ENCODE measurements at places on chromosomes 5 and 9.

DNA sequence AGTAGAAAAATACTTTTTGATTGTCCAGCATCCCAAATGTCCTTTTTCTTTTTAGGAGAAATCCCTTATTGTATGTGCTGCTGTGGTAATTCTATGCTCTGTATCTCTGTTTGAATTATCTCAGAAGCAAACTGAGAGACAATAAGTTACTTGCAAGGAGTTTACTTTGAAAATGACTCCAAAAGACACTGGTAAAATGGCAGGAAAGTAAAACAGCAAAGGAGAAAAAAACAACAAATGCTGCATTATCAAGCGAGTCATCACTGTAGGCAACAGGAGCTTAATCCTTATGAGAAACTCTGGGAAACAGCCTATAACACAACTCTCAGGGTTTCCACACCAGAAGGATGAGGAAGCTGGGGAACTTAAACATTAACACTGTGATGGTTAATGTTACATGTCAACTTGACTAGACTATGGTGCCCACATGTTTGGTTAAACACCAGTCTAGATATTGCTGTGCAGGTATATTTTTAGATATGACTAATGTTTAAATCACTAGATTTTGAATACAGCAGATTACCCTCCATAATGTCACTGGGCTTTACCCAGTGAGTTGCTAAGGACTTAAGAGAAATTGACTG lies 92.6 kb upstream of the GAS1 start:
- DNase-seq, result peak; percentile 65

DNA sequence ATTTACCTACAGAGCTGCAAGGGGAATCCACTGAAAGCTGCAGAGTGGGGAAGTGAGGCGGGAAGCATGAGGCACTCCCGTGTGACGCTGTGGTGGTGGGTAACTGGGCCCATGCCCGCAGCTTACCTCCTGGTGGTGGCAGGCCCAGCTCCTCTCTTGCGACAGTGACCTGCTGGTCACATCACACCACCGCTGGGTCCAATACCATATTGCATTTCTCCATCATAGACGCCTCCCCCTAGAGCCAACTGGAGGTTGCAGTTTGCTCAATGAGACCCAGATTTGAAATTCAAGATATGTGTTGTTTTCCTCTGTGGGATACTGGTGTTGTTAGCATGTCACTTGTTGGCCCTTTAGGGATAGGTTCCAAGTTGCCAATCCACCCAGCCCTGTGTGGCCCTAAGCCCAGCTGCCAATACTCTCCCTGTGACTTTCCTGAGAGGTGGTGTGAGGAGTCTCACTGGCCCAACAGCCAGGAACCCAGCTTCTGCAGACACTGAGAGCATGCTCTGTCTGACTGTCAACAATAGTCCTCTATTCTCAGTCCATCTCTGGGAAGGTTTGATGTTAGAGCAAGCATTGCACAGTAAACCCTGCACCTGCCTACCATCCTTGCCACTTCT lies 428.3 kb downstream of the GADD45G start:
- no peak for DNase-seq

DNA sequence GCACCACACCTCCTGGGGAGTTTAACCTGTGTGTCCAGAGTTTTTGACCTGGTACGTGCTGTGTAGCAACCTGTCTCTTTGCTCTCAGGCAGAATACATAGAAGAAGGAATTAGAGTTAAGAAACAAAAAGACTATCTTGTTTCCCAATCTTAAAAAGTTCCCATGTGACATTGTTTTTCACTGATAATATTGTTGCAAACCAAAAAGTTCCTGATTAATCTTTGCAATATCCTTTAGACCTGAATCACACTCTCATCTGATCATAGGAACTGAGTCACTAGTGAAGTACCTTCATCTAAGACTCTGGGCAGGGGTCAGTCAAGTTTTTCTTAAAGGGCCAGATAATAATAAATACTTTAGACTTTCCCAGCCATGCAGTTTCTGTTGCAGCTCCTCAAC lies 35.1 kb downstream of the BASP1 start:
- DNase-seq, result no peak

DNA sequence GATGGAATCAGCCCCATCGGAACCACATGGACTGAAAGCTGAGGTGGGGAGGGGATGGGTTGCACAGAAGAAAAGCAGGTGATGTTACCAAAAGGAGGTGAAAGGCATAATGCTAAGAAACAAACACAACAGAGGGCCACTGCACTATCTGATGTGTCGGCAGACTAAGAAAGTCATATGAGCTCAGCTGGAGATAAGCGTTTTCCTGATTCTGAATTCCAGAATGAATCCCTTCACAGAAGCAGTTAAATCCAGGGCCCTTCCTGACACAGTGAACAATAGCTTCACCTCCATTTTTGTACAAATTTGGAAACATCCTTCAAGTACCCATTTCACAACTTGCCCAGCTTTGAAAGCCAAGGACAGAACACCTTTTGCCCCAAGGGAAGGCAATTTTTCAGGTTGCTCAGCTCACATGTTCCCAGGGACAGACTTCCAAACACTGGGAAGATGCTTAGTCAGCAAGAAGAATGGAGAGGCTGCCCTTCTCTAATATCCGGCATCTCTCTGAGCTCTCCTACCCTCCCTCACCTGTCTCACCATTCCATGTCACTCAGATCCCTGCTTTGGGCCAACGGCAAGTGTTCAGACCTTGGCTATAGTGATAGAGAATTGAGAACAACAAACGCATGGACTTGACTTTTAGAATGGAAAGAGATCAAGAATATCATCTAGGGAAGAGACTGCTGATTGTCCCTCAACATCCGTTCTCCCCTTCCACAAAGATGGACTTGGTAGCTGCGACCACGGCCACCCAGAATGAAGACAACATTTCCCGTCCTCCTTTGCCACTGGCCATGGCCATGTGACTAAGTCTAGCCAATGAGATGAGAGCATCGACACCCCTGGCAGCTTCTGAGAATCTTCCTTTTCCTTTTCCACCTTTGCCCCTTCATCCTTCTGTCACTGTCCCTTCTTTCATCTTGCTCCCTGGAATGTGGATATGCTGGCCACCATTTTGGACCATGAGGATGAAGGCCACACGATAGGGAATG lies 68.6 kb upstream of the IL17B start:
- DNase-seq, result no peak

DNA sequence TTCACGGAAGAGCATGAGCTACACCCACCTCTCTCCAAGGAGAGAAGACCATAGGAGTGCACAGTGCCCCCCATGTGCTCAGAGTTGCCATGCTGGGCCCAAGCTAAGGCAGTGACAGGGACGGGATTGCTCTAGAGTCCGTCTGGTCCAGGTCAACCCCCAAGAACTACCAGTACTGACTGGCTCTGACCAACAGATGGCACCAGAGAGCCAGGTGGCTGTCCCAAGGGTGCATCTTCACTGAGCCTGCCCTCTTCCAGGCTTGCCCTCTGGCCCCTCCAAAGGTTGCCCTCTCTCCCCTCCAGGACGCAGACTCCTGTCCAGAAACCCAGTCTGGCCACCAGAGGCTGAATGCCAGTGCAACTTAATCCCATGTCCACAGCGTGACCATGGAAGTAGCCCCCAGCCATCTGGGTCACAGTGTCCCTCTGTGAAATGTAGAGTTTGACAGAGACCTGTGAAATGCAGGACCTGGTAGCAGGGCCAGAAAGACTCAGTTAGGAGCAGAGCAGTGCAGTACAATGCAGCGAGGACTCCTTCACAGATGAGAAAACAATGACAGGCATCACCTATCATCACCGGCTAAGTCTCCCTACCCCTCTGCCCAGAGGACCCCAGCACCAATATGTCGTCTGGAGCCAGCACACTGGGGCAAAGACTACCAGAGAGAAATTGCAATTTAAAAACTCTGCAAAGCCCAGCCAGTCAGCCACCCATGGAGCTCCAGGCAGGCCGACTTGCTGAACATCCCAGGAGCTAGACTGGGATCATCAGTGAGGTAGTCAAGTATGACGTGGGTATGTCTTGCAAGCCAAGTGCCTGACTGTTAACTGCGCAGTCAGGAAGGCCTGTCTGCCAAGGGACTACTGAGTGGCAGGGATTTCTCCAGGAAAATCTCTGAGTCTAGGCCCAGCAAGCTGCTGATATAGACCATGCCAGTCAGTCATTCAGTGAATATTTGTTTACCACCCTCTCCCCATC lies 7.7 kb upstream of the SKP1 start:
- DNase-seq, result peak; percentile 48

GRCh38 chr5:55636177-55636576 lies 75.9 kb downstream of the SLC38A9 start:
- peak; percentile 34 for DNase-seq

DNA sequence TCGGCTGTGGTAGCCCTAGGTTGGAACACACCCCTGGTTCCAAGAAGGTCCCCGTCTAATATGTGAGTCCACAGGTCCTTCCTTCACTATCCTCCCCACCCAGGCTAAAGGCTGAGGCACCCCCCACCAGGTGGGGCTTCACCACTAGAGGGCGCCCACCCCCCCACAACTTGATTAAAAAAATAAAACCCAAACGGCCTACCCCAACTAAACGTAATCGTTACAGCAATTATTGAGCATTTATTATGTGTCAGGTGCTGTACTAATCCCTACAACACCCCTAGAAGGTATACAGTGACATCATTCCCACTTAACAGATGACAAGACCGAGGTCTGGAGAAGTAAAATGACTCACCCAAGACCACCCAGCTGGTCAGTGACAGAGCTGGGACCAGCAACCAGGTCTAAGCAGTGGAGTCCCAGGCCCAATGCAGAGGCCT lies 65.0 kb downstream of the FGF18 start:
- peak; percentile 18 for DNase-seq

DNA sequence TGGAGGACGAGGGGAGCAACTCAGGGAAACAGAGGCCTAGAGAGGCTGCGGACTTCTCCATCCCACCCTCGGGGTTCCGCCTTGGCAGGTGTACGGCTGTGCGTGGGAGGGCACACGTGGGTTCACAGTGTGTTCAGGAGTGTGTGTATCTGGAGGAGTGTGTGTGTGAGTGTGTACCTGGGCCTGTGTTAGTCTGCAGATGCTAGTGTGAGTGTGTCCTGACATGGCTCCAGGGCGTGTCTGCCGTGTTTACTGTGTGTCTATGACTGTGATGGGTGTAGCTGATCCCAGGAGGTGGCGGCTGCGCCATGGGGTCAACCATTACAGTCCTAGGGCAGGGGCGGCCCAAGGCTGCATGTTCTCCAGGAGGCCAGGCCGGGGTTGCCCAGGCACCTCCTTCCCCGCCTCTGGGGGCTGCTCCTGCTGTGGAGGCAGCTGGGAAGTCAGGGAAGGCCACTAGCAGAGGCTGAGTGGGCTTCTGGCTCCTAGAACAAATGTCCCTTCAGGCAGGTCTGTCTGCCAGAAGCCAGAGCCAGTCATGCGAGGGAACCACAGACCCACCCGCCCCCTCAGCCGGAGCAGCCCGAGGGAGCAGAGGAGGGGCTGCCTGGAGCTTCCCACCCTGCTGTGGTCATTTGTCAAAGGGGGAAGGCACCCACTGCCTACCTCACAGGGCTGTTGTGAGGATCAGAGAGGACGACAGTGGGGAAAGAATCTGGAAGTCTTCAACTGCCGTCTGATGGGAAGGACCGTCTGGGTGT lies 21.4 kb downstream of the CRB2 start:
- no peak for DNase-seq

DNA sequence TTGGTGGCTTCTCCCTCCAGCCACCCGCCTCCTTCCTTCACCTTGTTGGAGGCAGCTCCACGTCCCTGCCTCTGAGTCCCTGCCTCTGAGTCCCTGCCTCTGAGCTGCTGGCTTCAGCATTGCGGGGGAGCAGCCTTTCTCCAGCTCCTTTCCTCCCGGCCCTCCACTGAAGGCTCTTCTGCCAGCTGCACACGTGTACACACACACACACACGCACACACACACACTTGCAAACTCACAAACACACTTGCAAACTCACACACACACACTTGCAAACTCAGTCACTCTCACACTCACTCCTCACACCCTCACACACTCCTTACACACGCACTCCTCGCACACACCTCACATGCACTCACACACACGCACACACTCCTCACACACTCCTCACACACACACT lies 45.1 kb downstream of the C9orf50 start:
- no peak for DNase-seq

GRCh38 chr9:13146840-13147239 lies 132.7 kb downstream of the MPDZ start:
- DNase-seq, result no peak

- DNase-seq, result no peak
Observed at GRCh38 chr5:31863991-31864411, 225.1 kb downstream of the PDZD2 start.

- no peak for DNase-seq
Observed at GRCh38 chr9:76787677-76788076, 23.4 kb downstream of the PCA3 start.

GRCh38 chr9:33320568-33321261 lies 30.4 kb downstream of the NFX1 start:
- peak; percentile 93 for DNase-seq

GRCh38 chr9:79610019-79610631 lies 38.4 kb downstream of the TLE4 start:
- peak; percentile 80 for DNase-seq

GRCh38 chr5:84685121-84685894 lies 300.6 kb upstream of the EDIL3 start:
- no peak for DNase-seq

DNA sequence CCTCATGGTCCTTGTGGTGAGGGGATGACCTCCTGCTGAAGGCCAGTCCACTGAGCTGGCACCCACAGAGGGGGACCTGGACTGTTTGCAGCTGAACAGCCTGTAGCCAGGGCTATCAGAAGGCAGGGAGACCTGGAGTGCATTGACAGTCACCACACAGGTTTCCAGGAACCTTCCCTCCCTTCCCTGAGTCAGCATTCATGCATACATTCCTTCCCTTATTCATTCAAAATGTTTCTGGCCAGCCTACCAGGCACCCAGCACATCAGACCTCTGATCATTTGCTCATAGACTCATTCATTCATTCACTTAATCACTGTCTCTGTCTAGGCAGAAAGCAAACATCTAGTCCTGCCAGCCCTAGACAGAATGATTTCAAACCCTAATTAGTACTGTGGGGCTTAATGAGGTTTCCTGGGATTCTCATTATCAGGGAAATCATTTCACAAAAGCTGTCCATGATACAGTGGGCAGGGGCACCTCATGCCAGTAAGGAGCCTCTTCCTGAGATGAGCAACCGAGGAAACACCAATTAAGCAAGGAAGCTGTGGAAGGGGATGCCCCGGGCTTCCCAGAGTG lies 110.1 kb upstream of the PPP1R26 start:
- DNase-seq, result no peak

- DNase-seq, result no peak
Observed at GRCh38 chr5:87122151-87122977, 145.3 kb upstream of the RASA1 start.

GRCh38 chr9:113863345-113863744 lies 12.8 kb upstream of the ZNF618 start:
- DNase-seq, result no peak
